ENCODE measurements at places on chromosomes 2 and 18.

DNA sequence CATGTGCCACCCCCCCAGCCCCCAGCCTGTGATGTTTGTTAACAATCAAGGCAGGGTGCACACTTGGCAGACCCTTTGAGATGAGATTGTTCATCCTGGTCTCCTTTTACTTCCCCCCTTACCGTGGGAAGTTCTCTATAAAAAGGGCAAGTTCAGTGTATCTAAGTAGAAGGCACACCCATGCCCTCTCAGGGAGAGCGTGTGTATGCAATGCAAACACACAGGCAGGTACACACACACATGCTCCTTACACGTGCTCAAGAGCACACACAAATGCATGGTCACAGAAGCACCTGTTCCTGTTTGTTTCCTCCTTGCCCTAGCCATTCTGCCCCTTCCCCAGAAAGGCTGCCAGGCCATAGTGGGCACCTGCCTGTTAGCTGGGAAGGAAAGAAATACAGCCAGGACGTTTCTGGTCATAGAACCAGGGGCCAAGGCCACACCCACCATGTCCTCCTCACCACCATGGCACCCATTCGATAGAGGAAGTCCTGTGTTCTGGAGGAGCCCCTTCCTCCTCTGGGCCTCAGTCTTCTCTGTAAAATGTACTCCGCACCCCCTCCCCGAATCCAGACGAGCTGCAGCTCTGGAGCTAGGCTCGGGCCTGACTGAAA is 3.1 kb downstream of the ATOH8 start:
- DNase-seq = no peak

DNA sequence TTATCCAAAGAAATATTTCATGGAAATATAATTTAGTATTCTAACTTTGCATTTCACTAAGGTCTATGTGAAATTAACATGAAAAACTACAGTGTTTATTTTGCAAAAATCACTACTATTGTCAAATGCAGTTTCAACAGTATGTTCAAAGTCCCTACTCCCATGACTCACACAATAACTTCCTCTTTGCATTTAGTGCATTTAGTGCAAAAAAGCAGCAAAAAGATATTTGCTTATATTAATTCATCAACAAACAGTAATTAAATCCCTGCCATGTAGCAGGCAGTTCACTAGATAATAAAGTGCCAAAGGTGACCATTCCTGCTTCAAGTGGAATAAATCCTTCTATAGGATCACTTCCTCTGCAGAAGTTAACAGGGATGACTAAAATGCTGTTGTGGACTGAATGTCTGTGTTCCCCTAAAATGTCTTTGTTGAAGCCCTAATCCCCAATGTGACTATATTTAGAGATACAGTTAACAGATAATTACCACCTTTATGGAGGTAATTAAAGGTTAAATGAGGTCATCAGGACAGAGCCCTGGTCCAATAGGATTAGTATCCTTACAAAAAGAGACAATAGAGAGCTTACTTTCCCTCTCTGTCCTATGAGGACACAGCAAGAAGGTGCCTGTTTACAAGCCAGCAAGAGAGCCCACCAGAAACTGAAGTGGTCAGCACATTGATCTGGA is 61.7 kb downstream of the STK39 start:
- no peak for DNase-seq

GRCh38 chr18:61892683-61893308 is at the start of gene RNF152:
TSS of gene RNF152 (minus strand) at chr18:61893007. CDS start at chr18:61816463, 76,544 bp downstream.
- peak; percentile 34 for DNase-seq

- no peak for DNase-seq
Observed at GRCh38 chr18:48885924-48886400, 64.8 kb downstream of the SMAD7 start.

GRCh38 chr2:10230499-10230898 is 72.2 kb upstream of the HPCAL1 start:
- no peak for DNase-seq

DNA sequence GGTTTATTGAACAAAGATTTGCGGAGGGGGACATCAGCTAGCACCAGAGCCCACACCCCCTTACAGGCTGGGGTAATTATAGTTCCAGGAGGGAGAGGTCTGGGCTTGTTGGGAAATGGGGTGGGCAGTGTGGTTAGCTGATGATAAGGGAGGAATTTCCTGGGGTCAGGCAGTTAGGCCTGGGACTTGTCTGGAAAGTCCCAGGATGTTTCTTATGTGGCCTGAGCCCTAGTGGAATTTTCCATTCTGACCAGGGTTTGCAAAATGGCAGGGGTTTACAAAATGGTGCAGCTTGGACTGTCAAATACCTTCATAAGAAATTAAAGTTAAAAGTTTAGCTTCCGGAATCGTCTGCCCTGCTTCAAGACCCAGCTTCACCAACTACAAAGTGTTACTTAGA is 199.1 kb downstream of the FBXO15 start:
- no peak for DNase-seq

GRCh38 chr18:32086881-32087280 is 4.8 kb upstream of the RNF138 start:
- DNase-seq = no peak

- DNase-seq = no peak
Observed at GRCh38 chr2:96137321-96138178, 752 bp downstream of the ASTL start.

GRCh38 chr2:10810202-10811161 is 2.1 kb downstream of the PDIA6 start:
- DNase-seq = no peak

DNA sequence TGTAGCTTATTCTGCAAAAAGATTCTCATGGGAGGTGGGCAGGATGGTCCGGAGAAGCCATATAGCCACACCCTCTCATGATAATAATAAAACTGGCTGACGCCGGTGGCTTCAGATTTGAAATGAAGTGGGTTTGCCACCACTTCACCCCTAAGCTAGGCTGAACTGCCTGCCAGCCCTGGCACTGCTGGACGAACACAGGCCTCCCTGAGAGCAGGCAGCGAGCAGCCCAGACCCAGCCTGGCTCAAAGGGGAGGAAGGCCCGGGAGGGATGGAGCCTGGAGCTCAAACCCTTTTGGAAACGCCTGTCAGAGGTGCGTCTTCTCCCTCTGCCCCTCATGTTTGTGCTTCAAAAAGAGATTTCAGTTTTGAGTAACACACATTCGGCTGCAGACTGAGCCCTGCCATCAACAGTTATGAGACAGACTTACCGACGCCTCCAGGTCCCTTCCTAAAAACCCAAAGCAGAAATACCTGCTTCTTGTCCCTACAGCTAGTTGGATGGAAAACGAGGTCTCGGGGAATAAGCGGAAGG is 71.1 kb upstream of the HPCAL1 start:
- DNase-seq = no peak

DNA sequence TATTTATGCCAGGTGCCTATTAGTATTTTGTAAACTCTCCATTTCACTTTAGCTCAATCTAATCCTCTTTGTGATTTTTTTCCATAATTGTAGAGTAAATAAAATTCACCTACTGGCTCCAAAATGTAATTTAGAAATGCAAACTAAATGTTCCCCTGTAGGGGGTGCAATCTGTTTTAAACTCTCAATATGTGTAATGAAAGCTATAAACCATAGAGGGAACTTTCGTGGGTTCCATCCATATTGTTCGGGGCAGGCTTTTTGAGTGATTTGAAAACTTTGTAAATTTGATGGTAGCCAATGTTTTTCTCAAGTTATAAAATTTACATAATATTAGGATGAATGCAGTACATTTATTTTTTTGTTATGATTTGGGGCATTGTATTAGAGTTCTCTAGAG is 49.4 kb downstream of the TSPYL6 start:
- no peak for DNase-seq

DNA sequence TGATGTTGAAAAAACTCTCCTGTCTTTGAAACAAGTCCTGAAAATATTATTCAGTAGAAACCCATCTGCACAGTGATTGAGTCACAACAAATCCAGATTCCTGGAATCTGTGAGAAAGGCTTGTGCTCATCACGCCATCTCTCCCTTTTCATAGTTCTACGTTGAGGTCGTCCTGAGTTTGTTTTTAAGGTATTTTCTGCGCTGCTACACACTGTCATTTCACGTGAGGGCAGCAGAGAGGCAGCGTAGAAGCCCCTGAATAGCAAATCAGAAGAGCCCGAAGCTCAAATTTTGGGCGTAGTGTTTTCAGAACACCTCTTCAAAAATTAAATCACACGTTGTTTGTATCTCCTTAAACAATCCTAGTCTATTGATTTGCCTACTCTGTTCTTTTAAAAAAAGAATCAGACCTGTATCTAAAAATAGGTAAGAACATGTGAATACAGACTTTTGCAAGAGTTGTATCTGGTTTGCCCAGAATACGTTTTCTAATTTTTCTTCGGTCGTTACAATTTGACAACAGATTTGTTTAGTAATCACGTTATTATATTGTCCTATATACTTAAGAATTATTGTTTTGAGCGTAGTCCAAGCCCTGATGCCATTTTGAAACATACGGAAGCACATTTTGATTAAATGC is 61.6 kb upstream of the SLC38A11 start:
- DNase-seq = no peak

DNA sequence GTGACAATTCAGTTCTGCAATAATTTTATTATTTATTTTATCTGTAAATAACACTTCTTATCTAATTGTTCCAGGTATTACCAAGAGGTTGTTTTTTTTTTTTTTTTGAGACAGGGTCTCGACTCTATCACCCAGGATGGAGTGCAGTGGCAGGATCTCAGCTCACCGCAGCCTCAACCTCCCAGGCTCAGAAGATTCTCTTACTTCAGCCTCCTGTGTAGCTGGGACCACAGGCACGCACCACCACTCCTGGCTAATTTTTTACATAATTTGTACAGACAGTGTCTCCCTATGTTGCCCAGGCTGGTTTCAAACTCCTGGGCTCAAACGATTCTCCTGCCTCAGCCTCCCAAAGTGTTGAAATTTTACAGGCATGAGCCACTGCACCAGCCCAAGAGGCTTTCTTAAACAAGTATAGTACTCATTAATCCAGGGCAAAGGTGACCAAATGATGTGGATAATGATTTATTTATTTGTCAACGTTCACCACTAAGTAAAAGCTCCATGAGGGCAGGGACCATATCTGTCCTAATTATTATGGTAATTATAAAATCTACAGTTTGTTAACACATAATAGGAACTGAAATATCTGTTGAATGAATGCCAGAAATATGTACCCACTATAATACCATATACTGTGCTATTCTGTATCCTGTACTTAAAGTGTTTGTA is 12.0 kb downstream of the STK17B start:
- DNase-seq = no peak

GRCh38 chr2:101193033-101193626 is 41.9 kb upstream of the TBC1D8 start:
- no peak for DNase-seq

- no peak for DNase-seq
Observed at GRCh38 chr2:136798766-136799165, 33.4 kb downstream of the THSD7B start.

DNA sequence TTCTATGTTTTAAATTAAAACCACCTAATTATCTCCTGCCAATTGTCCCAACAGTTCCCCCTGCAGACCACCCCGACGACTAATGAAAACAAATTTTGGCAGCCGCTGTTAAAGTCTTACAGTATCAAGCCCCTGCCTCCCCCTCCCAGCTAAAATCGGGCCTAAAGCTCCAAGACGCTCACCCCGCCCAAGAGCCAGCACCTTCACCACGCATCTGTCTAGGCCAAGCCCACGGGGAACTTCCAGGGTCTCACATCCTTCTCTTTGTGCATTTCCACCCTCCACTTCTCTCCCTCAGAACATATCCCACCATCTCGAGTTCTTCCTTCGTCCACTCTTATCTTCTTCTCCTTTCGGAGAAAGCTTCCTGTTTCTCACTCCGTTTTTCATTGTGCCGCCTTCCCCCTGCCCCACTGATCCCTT is 445 bp downstream of the PRPF40A start:
- peak; percentile 8 for DNase-seq

GRCh38 chr18:32582455-32582854 is 111.8 kb upstream of the GAREM1 start:
- DNase-seq = no peak

DNA sequence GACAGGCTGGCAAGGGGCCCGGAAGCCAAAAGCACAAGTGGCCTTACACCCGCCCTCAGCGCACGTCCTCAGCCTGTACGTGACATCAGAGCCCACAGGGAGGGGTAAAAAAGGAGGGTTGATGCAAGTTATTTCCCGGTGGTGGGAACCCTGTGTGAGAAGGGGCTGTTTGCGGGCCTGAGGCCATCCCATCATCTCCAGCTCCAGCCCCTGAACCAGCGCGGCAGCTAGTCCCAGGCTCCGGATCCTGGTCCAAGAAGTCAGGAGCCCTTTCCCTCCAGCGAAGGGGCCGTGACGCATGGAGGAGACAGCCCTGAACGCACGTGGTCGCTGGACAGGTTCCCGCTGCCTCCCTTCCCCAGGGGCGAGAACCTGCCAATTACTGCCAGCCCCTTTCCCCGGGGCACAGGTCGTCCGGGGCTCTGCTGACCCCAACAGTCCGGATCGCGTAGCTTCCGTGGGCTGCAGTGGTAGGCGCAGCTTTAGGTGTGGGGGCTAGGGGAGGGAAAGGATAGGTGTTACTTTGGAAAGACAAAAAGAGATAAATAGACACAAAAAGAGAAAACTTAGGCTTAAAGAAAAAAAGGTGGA is 1.3 kb upstream of the LRP2 start:
- peak; percentile 20 for DNase-seq

- no peak for DNase-seq
Observed at GRCh38 chr2:121650315-121650930, 1.2 kb upstream of the CLASP1 start.

DNA sequence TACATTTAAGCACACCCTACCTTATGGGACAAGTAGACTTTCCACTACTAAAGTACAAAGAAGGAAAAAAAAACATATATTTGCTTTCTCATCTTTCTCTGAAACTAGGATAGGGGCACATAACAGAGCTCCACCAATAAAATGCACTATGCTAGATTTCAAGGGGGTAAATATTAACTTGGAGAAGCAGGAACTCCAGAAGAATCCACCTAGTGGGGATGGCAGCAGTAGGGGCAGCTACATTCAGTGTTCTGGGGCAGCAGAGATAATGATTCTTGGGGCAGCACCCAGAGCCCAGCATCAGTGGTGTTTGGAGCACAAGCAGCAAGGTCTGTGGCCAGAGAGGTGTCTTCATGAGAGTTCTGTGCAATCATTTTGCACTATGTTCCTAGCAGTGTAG is 64.7 kb downstream of the DTNB start:
- no peak for DNase-seq

- no peak for DNase-seq
Observed at GRCh38 chr2:239530749-239531316, 130.0 kb upstream of the HDAC4 start.

GRCh38 chr2:46481198-46482193 is 2.1 kb downstream of the TMEM247 start:
- DNase-seq = no peak
